ENCODE measurements at places on chromosomes 16 and 17. TPM values are rescaled to one million over a fixed set of nuclear protein-coding genes. Genes with fewer than 3 reads are reported as not detected.

The PAGR1 gene
- 34.5 TPM for polyA plus RNA-seq

The TVP23A gene
- 0.34 TPM for polyA plus RNA-seq

DNA sequence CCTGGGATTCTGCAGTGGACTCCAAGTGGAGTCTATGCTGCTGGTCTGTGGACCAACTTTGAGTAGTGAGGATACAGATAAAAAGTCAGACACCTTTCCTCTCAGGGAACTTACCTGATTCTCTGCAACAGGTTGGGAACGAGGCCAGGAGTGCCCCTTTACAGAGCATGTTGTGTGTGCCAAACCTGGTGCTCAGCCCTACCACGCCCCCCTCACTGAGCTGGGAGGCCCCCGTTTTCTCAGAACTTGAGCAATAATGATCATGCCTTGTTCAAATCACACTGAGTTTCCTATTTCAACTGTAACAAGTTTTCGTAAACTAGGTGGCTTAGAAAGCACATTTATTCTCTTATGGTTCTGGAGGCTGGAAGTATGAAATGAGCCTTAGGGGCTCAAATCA, 182.0 kb downstream of the COPRS start:
- no peak for DNase-seq

DNA sequence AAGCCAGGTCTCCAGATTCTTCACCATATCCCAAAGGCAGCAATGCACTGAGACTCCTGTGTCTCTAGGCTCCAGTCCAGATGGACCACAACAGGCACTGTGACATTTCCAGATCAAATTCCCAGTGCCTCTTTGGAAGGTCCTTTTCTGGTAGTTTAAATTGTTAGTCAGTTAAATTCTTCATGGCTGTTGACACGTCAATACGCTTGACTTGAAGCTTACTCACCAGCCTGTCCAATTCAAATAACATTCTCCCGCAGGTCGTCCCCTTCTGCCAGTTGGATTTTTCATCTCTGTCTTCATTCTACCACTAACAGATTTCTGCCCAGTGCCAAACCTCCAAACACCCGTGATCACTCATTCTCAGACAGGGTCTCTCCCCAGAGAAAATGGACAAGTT, 86.7 kb downstream of the SHISA9 start:
- DNase-seq: no peak

DNA sequence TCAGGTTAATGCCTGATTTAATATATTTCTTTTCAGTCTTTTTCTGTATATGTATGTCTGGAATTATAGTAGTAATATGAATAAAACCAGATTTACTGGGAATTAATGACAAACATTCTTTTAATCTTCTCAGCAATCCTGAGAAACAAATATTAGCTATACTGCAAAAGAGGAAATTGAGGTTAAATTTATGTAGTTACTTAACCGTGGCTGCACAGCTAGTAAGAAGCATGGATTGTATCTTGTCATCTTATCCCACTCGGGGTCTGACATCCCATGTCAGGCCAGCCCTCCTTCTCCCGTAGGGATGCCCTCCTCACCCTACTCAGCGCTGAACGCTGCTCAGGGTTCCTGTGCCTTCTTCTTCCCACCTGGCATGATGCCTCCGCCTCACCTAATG, 143.0 kb downstream of the FTO start:
- no peak for DNase-seq

- no peak for DNase-seq
Measured at GRCh38 chr16:89199241-89200123, 855 bp downstream of the SLC22A31 start.

GRCh38 chr17:17840751-17841591, 4.2 kb upstream of the SREBF1 start:
- DNase-seq: no peak
